ENCODE measurements at places on chromosomes 2 and 18.

DNA sequence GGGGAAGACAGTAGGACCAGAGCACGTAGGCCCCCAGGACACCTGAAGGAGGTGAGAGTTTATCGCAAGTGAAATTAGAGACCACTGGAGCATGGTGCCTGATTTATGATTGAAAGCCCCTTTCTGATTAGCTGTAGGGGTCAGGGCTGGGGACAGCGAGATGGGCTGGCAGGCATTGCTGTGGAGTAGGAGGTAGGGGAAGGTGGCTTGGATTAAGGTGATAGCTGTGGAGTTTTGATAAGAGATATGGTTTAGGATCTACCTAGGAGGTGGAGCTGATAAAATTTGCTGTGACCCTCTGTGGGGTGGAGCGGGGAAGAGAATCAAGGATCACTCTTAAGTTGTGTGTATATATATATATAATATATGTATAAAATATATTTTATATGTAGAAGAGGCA is 157.5 kb downstream of the CD8B2 start:
- DNase-seq = no peak

GRCh38 chr2:163198972-163199371 is 360.4 kb upstream of the KCNH7 start:
- DNase-seq = no peak

DNA sequence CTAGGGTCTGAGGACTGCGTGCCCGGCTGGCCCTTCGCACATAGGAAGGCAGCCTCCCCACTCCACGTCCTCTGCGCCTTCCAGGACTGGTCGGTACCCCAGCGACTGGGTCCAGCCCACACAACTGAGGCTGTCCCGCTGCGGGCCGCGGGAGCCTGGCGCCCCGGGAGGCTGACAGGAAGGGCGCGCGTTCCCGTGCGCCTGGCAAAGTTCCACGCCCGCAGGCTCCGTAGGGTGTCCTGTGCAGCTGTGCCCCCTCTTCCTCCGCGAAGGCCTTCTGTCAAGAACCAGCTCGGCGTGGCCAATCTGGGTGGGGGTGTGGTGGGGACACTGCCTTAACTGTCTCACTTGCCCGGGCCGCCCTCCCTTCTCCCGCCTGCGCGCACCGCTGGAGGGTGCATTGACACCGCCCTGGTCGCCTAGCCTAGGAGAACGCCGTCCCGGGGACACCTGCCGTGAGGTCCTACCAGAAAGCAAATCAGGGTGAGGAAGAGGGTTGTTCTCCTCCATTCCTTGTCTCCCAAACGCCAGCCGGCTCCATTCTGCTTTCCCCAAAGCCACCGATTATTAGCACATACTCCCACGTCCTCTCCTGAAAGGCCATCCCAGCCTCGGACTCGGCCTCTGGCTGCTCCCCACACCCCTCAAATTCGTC is 618 bp upstream of the LYPD1 start:
- no peak for DNase-seq

- no peak for DNase-seq
Measured at GRCh38 chr2:36820942-36821605, 124.6 kb downstream of the VIT start.

- no peak for DNase-seq
Measured at GRCh38 chr2:189191766-189192165, 12.2 kb upstream of the COL5A2 start.

- DNase-seq = no peak
Measured at GRCh38 chr2:150617351-150617978, 130.0 kb upstream of the RND3 start.

GRCh38 chr2:66577321-66578053 is 142.6 kb downstream of the MEIS1 start:
- DNase-seq = no peak

DNA sequence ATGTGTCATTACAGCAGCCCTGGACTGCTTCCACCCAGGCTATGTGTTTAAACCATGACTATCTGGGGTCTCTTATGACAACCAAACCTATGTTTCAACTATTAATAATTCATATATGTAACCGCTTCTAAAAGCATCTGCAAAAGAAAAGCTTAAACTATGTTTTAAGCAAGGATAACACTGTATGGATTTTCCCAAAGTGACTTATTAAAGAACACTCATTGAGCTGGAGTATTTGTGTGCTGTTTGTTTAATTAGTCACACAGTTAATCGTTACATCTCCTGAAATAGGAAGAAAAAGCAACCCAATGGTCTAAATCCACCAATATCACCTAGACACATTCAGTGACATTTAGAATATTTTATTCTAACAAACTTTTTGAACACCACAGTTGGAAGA is 51.3 kb downstream of the TMEM163 start:
- DNase-seq = no peak

GRCh38 chr2:240138254-240138984 is 2.0 kb downstream of the OTOS start:
- no peak for DNase-seq

DNA sequence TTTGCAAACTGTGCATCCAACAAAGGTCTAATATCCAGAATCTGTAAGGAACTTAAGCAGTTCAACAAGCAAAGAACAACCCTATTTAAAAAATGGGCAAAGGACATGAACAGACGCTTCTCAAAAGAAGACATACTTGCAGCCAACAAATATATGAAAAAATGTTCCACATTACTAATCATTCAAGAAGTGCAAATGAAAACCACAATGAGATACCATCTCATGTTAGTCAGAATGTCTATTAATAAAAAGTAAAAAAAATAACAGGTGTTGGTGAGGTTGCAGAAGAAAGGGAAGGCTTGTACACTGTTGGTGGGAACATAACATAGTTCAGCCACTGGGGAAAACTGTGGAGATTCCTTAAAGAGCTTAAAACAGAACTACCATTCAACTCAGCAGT is 126.2 kb downstream of the NAT8 start:
- DNase-seq = no peak
